ENCODE measurements at places on chromosomes 4 and X.

DNA sequence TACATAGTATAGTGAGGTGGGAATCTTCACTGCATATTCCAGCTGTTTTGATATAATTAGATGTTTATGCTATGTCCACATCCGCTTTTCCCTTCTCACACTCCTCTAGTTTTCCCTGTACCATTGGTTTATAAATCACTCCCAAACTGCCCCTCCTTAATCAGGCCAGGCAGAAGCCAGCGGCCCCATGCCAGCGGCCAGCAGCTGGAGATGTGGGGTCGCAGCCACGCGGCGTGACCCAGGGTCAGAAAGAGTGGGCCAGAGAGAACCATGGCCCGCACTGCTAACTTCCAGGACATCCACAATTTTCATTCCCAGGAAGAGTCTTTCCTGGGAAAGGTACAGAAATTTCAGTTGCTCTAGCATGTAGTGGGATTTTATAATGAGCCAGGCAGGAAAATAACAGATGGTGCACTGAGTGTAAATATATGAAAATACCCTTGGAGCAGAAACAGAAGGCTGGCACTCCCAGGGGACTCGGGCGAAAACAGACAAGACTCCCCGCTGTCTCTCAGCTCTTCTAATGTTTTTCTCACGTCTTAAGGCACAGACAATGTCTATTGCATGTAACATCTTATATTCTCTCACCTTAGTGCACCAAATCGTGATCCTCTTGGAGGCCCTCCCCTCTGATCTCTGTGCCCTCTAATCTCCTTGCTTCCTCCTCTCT is 145.9 kb upstream of the ZFP42 start:
- no peak for DNase-seq

- DNase-seq: no peak
These were observed 92.7 kb downstream of the PJA1 start for GRCh38 chrX:69072486-69073006.

DNA sequence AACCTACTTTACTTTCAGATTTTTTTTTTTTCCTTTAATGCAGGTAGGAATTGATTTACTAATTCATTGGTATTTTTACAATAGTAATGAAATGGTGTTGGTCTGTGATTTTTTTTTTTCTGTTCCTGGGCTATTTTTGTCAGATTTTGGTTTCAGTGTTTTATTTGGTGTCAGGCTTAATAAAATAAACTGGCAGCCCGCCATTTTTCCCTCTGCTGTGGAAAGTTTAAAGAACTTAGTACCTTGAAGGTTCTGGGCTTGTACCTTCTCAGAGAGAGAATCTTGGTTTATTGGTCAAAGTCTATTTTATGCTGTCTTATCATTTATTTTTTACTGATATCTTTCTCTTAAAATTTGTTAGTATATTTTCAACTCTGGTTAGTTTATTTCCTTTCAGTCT is 64.0 kb upstream of the RHOH start:
- no peak for DNase-seq

DNA sequence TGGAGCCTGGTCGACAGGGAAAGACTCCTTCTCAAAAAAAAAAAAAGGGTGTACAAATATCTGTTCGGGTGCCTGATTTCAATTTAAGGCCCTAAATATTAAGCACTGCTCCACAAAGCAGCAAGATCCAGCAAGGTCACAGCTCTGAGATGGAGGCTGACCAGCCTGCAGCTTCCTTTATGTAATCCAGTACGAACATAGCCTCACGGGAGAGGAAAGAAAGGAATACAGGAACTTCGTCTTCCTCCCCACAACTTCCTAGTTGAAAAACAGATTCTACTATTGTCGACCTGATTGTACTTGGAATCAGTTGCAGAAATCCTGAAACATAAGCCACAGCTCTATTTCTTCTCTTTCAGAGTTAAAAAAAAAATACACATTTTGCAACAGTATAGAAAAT is 53.5 kb upstream of the TBC1D9 start:
- DNase-seq: no peak

DNA sequence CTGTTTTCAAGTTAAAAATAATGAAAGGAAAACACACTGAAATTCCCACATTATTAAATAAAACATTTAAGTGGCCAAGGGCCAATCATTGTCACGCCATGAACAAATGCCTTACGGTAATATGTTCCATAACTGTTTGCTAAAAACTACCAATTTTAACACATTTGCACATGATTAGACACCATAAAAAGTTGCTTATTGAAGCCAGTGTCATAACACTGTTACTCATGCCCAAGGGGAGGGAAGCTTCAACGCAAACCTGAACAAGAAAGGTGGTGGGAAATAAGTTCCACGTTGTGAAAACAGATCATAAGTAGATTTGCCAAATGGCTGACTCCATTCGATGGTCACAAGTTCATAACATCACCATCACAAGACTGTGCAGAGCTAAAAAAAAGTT is 739.3 kb upstream of the FAM241A start:
- no peak for DNase-seq

GRCh38 chr4:78482281-78482680 is 69.3 kb upstream of the ANXA3 start:
- no peak for DNase-seq

- no peak for DNase-seq
These were observed 400.4 kb upstream of the DIPK2B start for GRCh38 chrX:45601052-45601451.

- no peak for DNase-seq
These were observed 4.7 kb downstream of the TIMM17B start for GRCh38 chrX:48892896-48893295.

- DNase-seq: no peak
These were observed 186.0 kb downstream of the MGST2 start for GRCh38 chr4:139851639-139852038.

GRCh38 chrX:142593361-142593862 is 388.3 kb upstream of the MAGEC2 start:
- no peak for DNase-seq

DNA sequence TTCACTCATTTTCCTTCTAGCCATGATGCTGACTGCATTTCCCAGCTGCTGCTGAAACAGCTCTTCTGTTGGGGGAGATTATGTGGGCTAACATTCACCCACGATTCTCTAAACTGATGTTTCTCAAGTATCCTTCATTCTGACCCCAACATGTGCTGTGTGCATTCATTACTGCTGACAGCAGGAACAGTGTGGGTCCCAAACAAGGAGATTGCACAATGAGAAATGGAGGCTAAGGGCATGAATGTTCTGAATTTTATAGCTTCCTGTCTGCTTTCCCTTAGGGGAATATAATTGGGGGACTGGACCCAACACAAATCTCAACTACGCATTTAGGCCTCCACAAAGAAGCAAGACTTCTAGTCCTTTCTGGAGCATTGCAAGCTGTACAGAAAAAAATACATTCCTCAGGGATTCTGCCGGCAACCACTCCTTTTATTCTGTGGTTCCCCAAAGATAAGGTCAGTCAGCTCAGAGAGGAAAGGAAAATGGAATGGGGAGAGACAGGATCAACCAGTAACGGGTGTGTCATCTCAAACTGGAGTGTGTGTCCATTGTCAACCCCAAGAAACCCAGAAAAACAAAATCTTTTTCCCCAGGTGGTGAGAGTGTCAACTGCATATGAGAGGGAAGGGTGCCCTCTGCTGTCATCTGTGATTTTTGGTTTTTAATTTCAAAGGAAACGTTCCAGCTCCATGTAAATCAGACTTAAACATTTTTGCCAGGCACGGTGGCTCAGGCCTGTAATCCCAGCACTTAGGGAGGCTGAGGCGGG is 81.5 kb upstream of the EGFL6 start:
- DNase-seq: peak; percentile 63

DNA sequence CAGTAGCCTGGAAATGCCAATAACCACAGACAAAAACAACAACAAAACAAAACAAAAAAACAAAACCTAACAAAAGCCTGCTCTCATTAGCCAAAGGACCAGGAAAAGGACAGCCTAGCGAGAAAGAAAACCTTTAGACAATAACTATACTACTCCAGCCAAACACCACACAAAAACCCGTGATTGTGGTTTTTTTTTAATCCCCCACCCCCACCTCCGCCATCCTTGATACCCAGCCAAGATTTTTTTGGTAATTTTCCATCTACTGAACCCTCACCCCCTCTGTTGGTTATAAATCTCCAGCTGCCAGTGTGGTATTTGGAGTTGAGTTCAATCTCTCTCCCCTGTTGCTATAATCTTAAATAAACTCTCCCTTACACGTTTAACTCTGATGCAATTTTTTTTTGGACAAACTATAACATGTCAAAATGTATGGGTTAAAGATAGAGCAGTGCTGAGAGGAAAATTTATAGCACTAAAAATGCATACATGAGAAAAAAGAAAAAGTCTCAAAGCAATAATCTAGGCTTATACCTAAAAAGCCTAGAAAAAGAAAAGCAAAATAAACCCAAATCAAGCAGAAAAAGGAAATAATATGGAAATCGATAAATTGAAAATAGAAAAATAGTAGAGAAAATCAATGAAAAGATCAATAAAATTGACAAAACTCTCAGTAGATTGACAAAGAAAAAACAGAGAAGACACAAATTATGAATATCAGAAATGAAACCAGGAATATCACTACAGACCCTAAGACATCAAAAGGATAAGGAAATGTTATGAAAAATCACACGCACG is 83.7 kb downstream of the NAT8L start:
- DNase-seq: no peak

DNA sequence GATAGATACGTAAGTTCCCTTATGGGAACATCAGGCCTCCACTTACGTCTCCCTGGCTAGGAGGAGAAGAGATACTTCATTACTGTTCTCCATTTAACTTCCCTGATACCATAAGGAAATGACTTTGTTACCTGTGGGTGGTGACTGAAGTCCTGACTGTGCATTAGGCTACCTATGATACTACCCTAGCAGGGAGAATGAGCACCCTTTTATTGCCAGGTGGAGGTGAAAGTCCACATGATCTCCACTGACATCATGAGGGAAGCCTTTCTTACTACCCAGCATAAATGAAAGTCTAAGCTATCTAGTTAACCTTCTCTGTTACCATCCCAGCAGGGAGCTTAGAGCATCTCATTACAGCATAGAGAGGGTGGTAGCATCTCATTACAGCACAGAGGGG is 24.4 kb upstream of the LAMTOR3 start:
- no peak for DNase-seq

GRCh38 chr4:174697896-174698295 is 131.2 kb downstream of the GLRA3 start:
- DNase-seq: no peak

- no peak for DNase-seq
These were observed 488.3 kb downstream of the CFAP47 start for GRCh38 chrX:36407836-36408235.

DNA sequence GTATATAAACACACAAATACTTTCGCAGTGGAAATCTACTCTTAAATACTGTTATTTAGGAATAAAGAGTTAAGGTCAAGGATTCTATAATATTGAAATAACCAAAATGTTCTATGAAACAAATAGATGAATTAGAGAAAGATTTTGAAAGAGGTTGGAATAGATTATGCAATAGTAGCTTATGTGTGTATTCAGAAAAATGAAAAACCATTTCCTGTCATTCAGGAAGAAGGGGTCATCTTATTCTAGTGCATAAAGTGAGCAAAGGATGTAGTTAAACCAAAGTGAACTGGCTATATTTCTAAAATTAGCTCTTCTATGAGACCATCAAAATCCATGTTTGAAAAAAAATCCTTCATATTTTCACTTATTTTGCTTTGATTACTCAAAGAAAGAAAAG is 30.0 kb upstream of the MYOZ2 start:
- no peak for DNase-seq

Data from activated CD4-positive, alpha-beta T cell treated with anti-CD3 and anti-CD28 coated beads, Interleukin-2, Interleukin-6, amounts not matched to agents 100 ng/mL and 50 ng/mL, durations not matched to agents 16 hours and 8 hours (primary cell).